Mononuclear cell (primary cell): ENCODE measurements at places on chromosomes 6 and 20. TPM values are rescaled to one million over a fixed set of nuclear protein-coding genes. Genes with fewer than 3 reads are reported as not detected.

EPPIN gene
- not detected for total RNA-seq

MUC22 gene
- total RNA-seq: not detected

HLA-DQB1 gene
- total RNA-seq: 1.4 TPM

CEP85L gene
- total RNA-seq: 75.5 TPM

WFDC12 gene
- total RNA-seq: not detected

CCDC170 gene
- total RNA-seq: 1.2 TPM

DNAH8 gene
- 0.10 TPM for total RNA-seq

SLC4A11 gene
- total RNA-seq: 0.21 TPM

SEL1L2 gene
- not detected for total RNA-seq

TSBP1 gene
- not detected for total RNA-seq

RIPPLY2 gene
- total RNA-seq: under 0.01 TPM

FBXO30 gene
- 4.0 TPM for total RNA-seq

RAMACL gene
- 0.73 TPM for total RNA-seq

LRFN2 gene
- total RNA-seq: 0.21 TPM

PREX1 gene
- total RNA-seq: 128 TPM

FOXS1 gene
- total RNA-seq: not detected

ENPP1 gene
- total RNA-seq: 0.21 TPM
